ENCODE measurements at places on chromosomes 12 and 14.

DNA sequence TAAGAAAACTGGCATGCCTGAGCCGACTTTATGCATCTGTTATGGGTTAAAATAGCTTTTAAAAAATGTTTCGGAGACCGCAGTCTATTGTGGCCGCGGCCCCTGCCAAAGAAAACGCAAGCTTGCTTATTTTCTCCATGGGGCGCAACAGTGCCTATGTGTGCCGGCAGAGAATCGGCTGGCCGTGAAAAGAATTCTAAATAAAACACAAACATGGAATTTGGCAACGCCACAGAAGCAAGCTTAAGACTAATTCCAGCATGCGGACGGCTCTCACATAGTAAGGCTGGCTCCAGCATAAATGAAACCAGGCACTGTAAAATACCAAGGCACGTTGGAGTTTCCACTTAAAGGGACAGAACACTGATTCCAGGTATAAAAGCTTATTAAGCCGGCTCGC is 56.7 kb downstream of the BCL11B start:
- DNase-seq = no peak

DNA sequence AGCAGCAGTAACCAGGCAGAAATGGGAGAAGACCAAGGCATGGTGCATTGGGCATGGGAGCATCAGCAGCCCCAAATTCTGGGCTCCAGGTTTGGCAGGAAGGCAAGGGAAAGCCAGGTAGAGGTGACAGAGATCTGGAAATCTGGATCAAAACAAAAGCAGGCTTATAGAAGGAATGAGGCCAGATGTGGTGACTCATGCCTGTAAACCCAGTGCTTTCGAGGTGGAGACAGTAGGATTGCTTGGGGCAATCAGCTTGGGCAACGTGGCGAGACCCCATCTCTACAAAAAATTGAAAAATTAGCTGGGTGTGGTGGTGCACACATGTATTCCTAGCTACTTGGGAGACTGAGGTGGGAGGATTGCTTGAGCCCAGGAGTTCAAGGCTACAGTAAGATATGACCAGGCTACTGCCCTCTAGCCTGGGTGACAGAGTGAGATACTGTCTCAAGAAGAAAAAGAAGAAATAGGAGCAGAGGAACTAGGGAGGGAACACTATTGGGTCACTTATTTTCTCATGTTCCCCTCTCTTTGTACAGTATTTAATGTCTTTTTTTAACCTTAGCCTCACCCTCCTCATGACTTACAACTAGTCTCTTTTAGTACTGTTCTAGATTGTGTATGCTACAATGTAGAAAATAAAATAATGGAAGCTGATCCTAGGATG is 25.1 kb downstream of the SLC4A8 start:
- DNase-seq = no peak

DNA sequence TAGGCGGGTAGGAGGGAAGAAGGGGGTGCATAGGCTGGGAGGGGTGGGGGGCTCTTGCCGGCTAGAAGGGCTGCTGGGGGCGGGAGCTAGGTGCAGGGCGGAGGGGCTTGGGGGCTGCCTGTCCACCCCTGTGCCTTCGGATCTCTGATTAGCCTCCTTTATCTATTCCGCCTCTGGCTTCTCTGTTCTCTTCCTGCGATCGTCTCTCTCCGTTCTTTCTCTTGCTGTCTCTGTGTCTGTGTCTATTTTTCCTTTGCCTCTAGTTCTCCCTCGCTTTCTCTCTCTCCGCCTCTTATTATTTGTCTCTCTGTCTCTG is 166.7 kb upstream of the LHX5 start:
- DNase-seq = no peak

- no peak for DNase-seq
Observed at GRCh38 chr12:76057326-76057725, 25.8 kb upstream of the PHLDA1 start.

GRCh38 chr12:120438495-120439198 is 734 bp downstream of the COX6A1 start:
- DNase-seq = no peak

- no peak for DNase-seq
Observed at GRCh38 chr12:25052196-25052913, 103.5 kb upstream of the BCAT1 start.

GRCh38 chr14:36055681-36056225 is 120.8 kb downstream of the PTCSC3 start:
- no peak for DNase-seq

GRCh38 chr12:110345963-110346362 is 57.5 kb downstream of the ANAPC7 start:
- DNase-seq = no peak

DNA sequence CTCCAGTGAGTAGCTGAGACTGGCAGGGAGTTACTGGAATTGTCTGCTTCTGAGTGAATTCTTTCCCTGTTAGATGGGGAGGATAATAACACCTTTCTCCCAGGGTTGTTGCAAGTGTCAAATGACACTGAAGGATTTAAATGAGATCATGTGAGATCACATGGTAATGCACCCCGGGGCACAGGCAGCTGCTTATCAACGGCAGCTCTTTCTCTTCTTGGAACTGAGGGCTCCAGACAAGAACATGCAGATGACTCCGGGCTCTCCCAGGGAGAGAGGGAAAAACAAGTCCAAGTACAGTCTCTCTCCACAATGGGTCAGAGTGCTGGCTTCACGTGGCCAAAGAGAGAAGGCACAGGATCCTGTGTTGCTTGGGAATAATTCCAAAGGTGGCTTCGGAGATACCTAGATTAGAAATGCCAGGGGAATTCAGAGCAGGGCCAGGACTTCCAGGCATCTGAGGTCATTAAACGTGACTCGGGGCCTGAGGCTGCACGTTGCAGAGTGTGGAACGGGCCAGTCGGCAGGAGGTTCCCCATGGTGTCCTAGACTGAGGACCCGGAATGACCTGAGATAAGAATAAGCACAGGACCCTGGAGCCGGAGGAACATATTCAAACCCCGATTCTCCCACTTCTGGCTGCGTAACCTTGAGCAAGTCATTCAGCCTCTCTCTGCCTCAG is 109.2 kb downstream of the PRMT8 start:
- DNase-seq = no peak

DNA sequence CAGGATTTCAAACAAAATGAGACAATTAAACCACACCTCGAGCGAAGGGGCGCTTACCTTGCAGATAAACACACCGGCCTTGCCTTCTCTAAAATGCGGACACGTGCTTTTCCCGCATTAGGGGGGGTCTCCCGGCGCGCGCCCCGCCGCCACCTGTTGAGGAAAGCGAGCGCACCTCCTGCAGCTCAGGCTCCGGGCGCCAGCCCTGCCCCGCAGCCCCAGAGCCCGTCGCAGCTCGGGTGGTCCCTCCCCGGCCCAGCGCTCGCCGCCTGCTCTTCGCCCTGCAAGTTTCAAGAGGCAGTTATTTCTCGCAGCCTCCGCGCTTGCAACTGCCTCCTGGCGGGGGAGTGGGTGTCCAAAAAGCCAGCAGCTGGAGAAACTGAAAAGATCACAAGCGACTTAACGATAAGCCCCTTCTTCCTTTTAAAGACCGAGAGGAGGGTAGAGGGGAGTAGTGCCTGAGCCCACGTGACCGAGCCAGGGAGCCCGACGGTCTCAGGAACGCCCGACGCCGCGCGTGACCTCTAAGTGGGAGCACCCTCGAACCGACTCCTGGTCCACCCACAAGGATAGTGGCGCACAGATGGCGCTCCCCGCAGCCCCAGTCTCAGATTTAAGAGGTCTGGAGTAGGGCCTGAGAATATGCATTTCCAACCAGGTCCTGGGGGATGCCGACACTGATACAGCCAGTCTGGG is at the start of gene ESR2:
TSS of gene ESR2 (minus strand) at position 396 of the 696 bp plus-strand sequence. CDS start 11,386 bp downstream, outside the sequence.
- no peak for DNase-seq

DNA sequence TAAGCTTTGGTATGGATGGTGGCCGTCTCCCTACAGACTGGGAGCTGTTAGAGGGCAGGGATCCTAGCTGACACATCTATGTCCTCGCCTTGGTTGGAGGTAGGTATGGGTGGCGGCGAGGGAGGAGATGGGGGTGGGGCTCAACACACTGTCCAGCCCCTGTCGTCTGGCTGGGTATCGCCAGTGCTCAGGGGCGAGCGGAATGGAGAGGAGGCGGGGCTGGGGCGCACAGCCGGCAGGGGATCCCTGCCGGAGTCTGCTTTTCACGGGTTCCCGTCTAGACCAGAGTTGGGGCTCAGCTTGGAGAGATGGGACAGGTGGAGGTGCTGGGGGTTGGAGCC is 16.1 kb downstream of the TAMALIN start:
- DNase-seq = no peak

DNA sequence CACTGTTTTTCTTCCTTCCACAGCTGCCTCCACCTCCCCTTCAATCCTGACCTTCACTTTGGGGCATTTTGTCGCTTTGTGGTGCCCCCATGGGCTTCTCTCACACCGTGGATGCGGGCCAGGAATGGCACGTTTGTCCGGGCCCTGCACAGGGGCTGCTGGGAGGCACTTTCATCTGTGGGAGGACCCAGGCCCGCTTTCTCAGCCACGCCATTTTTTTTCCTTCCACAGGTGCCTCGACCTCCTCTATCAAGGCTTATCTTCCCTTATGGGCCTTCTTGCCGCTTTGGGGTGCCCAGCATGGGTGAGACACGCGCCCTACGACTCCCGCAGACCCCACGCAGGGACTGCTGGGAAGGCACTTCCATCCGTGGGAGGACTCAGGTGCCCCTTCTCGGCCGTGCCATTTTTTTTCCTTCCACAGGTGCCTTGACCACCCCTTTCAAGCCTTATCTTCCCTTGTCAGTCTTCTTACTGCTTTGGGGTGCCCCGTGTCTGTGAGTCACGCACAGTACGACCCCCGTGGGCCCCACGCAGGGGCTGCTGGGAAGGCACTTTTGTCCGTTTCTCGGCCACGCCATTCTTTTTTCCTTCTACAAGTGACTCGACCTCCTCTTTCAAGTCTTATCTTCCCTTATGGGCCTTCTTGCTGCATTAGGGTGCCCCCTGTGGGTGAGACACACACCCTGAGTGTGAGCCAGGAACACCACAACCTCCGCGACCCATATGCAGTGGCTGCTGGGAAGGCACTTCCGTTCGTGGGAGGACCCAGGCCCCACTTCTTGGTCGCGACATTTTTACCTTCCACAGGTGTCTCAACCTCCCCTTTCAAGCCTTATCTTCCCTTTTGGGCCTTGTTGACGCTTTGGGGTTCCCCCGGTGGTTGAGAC is 270.7 kb downstream of the ALG10 start:
- DNase-seq = no peak

GRCh38 chr12:44531320-44531971 is 344.7 kb downstream of the NELL2 start:
- DNase-seq = no peak

DNA sequence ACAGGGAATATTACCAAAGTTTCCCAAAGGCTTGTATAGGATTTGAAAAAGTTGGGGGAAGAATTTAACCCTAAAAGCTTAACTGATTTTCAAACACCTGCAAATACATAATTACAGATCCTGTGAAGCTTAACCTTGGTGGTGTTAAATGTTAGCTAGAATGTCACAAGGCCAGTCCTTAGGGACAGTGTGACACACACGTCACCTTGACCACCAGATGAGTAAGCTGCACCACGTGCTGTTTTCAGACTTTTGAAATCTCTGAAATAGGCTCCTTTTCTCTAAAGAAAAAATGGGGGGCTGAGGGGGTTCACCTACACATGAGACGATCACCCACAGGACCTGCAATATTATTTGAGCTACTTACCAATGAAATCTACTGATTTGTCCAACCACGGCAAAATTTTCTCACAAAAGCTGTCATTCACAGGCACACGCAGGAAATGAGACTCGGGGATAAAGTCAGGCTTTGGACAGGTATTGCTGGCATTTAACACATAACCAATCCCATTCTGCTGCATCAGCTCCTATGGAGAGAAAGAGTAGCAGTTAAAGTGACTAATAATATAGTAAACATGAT is 75.9 kb downstream of the DUSP16 start:
- no peak for DNase-seq

DNA sequence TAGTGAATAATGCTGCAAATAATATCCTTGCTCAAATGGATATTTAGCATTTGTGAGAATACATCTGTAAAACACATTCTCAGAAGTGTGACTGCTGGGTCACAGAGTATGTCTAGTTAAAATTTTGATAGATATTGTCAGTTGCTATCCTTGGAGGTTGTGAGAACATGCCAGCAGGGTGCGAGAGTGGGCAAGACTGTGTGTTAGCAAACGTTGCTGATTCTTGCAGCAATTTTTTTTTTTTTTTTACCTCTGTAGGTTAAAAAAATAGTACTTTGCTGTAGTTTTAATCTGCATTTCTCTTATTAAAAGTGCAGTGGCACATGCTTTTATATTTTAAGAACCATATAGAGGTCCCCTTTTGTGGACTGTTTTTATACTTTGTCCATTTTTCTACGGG is 4.5 kb upstream of the NYNRIN start:
- no peak for DNase-seq

DNA sequence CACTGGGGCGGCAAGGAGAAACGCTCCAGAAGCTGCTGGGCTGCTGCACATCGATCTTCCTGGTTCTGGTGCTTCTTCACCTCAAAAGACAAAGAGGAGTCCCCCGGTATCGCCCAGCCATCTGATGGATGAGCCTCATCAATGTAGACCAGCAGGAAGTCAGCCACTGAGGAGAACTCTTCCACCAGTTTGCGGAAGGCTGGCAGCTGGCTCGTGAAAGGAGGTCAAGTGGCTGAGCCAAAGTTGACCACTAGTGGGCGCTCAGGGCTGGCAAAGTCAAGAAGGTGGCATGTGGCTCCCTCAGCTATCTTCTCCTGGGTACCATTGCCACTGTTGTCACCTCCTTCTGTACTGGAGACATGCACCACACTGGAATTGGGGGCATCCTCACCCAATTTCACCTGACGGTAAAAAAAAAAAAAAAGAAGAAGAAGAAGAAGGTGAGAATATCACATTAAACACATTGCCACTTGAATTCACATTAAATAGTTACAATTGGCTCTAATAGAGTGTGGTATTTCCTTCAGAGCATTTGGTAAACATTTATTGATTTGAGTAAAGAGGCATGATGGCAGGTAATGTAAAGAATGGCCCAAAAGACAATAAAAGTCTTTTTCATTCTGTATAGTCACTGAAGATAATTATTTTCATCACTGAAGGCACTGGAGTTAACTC is 8.3 kb downstream of the DIO2 start:
- DNase-seq = no peak

- no peak for DNase-seq
Observed at GRCh38 chr12:22835431-22835830, 210.5 kb downstream of the ETNK1 start.

GRCh38 chr12:101698800-101699347 is 1.4 kb downstream of the CHPT1 start:
- DNase-seq = no peak

DNA sequence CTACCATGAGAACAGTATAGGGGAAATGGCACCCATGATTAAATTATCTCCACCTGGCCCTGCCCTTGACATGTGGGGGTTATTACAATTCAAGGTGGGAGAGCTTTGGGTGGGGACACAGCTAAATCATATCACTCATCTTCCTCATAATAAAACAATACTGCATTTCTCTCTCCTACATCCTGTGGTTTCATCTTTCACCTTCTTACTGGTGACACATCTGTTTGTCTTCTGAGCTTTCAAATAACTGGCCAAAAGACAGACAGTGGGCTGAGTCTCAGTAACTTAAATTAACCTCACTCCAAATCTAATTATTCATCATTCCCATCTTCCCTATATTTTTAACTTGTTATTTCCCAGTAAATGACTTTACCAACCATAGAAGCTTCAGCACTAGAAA is 729.7 kb upstream of the USP15 start:
- DNase-seq = no peak
